ENCODE measurements at places on chromosomes 4 and X.

GRCh38 chrX:68090266-68090665, 343.0 kb downstream of the OPHN1 start:
- no peak for DNase-seq

GRCh38 chr4:39354254-39354552, 12.0 kb downstream of the RFC1 start:
- DNase-seq: no peak

DNA sequence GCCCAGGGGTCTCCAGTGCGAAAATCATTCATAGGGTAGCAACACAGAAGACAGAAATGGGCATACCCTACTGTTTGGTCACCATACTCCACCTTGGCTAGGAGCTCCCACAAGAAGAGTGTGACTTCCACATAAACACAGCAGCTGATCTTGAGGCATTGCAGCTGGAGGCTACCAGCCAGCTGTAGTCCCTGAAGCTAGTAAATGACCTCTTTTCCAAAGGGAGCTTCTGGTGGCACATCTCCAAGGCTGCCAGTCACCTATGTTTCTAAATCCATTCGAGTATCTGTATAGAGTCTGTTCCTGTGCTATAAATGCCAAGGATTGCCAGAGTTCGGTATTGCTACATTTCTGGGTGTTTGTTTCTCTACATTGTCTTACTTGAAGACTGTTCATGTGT, 21.3 kb upstream of the PNPLA4 start:
- no peak for DNase-seq

- DNase-seq: no peak
These were observed 737 bp downstream of the FGF2 start for GRCh38 chr4:122827258-122827878.

DNA sequence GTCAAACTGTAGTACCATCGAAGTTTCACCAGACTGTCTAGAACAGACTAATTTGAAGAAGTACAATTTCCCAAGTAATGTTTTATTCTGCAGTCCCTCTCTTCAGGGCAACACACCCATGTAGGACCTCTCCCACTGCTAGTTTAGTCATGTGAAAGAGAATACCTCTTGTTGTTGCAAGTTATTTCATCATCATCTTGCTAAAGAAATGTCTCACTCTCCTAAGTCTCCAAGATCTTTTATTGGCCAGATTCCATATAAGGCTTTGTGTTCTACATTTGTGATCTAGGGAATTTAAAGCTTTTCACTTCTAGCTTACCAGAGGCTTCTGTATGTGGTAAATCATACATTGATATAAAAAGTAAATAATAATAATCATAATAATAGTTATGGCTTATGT, 745.3 kb upstream of the MAGEB2 start:
- peak; percentile 33 for DNase-seq

- DNase-seq: peak; percentile 62
These were observed 114.7 kb downstream of the MXRA5 start for GRCh38 chrX:3231766-3232165.

- no peak for DNase-seq
These were observed 77.9 kb downstream of the EFHC2 start for GRCh38 chrX:44265559-44265958.

DNA sequence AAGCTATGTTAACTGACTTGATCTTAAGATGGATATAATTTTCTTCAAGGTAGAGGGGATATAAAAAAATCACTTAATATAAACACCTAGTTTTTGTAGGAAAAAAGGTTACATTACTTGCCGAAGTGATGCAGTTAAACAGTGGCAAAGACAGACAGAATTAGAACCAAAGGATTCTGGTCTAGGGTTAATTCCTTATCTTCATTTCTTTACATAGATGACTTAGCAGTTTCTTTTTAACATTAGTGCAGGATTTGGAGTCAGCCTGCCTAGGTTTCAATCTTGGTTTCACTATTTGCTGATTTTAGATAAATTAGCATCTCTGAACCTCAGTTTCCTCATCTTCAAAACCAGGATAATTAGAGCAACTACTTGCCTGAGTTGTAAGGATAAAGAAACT, 14.3 kb downstream of the ZAR1 start:
- no peak for DNase-seq

DNA sequence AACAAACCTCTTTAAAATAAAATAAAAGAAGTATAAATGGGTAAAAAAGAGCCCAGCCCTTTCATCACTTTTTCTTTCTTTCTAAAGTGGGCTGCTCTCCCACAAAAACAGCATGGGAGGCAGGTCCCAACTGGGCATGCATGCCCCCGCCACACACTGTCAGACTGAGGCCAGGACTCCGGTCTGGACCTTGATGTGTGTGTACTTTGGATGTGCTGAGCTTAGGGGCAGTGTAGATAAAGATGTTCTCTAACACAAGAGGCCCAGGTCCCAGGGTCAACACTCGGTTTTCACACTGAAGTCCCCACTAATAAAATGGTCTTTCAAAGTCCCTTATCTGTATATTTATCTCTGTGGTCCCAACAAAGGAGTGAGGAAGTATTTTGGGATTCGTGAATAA, 44.4 kb downstream of the ADGRA3 start:
- no peak for DNase-seq

- no peak for DNase-seq
These were observed 69.9 kb downstream of the LARP7 start for GRCh38 chr4:112706840-112707207.

- DNase-seq: no peak
These were observed 868 bp downstream of the PLS3 start for GRCh38 chrX:115561605-115562479.

DNA sequence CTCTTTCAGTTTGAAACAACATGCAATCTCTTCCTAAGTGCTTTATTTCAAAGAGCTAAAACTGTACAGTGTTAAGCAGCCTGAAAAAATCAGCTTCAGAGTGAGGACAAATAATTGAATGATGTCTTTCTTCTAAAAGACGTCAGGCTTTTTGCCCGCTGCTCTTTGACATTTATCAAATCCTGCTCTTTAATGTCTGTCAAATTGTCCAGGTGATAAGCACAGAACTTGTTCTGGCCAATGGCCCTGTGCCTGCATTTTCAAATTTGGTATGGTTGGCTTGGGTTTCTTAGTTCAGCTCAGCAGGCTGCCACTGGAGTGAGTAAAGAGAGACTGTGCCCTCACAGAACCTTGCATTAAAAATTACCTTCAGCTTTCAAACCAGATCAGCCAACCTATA, 712.9 kb upstream of the LCORL start:
- no peak for DNase-seq

DNA sequence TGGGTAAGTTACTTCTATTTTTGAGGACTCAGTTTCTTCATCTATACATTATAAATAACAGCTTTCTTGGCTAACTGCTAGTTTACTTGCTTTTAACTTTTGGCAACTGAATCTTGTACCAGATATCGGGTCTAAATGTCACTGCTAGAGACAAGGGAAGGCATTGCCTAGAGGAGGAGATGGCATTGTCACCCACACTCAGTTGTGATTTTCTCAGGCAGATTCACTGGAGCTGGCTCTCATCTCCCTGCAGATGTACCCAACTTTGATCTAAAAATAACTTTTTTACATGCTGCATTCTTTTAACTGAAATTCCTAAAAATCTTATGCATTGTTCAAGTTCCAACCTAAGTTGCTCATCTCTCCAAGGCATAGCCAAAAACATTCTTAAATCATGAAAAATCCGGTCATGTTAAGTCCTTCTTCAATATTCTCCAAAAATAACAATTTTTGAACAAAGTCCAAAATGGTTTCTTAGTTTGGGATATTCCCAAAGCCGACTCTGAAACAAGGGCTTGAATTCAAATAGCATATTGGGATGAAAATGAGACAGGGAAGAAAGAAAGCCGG, 469.0 kb upstream of the BOD1L1 start:
- peak; percentile 72 for DNase-seq

DNA sequence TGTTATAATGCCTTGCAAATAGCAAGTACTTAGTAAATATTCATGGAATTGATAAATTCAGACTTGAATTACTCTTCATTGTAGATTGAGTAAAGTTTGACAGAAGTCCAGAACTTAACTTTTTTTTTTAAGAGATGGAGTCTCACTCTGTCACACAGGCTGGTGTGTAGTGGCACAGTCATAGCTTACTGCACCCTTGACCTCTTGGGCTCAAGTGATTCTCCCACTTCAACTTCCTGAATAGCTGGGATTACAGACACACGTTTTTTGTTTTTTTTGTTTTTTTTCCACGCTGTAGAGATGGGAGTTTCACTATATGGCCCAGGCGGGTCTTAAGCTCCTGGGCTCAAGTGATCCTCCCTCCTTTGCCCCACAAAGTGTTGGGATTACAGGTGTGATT, 32.1 kb downstream of the UBE2K start:
- peak; percentile 34 for DNase-seq

- DNase-seq: peak; percentile 62
These were observed 164.9 kb downstream of the DHX15 start for GRCh38 chr4:24419181-24420034.

GRCh38 chrX:151981129-151981528, 6.7 kb upstream of the GABRE start:
- DNase-seq: peak; percentile 73

- peak; percentile 6 for DNase-seq
These were observed 87.0 kb upstream of the RPL34 start for GRCh38 chr4:108533245-108533844.

GRCh38 chrX:129249563-129249962, 273.7 kb downstream of the SMARCA1 start:
- DNase-seq: no peak

DNA sequence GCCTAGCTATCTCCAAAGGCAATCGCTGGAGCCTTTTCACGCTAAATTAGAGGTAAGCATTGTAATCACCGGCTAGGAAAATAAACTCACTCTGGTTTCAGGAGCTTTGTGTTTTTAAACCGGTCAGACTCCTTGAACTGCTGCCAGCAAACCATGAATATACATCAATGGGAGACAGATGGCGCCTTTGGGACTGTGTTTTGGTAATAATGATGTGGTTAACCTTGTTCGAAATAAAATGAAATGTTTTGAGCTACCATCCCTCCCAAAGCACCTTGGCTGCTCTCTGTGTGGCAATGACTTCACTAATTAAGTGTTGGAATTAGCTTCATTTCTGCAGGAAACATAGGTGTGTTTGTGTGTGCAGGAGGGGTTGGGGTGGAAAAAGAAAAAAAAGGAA, 65.3 kb downstream of the CLNK start:
- DNase-seq: peak; percentile 83

GRCh38 chr4:140710908-140711622, 45.1 kb downstream of the TBC1D9 start:
- no peak for DNase-seq

DNA sequence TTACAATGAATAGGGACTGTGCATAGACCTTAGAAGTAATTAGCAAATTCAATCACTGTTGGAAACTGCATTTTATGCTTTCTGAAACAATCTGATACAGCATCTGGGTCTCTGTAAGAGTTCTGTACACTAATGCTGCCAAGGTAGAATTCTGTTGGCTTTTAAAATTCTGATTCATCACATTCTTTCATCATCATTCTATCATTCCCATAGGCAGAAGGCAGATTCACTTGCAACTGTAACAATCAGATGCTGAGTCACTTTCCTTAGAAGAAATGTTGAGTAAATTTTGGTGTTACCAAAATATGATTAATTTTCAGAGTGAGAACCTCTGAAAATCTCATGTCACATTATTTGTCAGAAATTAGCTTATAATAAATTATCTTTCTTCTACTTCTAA, 267.2 kb downstream of the MAPK10 start:
- DNase-seq: peak; percentile 84

DNA sequence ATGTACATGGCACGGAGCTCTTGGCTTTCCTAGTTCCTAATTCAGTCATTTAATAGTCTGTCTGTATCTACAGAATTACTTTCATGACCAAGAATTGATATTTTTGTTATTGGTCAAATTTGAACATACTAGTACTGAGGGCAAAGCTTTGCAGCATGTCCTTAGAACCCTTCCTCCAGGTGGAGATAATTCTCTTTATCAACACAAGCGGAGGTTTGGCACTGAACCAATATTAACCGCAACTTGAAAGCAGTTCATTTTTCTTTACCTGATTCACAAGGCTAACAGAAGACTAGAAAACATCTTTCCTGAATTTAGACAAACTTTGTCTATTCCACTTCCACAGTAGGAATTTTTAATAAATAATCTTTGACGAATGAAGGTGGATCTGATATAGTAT, 73.8 kb downstream of the TACR3 start:
- no peak for DNase-seq

GRCh38 chrX:76971393-76972376, 475.5 kb upstream of the FGF16 start:
- DNase-seq: no peak

- DNase-seq: peak; percentile 10
These were observed 8.7 kb upstream of the SLC25A4 start for GRCh38 chr4:185134307-185134869.

- no peak for DNase-seq
These were observed 113.5 kb upstream of the GATB start for GRCh38 chr4:151874328-151874727.

- no peak for DNase-seq
These were observed 188.4 kb downstream of the SHROOM3 start for GRCh38 chr4:76623217-76624045.

DNA sequence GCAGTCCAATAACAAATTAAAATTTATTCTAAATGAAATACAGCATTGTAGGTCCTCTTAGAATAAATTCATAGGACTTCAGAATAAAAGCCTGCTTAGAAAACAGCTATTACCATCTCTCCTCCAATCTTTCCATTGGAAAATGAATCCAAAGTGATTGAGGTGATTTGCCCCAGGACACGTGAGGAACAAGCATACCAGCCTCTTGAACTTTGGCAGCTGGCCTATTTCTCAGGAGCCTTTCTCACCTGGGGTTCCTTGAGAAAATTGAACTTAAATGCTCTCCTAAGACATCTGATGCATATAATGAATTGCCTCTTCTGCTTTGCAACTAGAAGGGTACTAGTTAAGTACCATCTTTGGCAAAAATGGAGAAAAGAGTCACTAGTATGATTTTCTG, 13.5 kb downstream of the ARHGAP24 start:
- DNase-seq: no peak

DNA sequence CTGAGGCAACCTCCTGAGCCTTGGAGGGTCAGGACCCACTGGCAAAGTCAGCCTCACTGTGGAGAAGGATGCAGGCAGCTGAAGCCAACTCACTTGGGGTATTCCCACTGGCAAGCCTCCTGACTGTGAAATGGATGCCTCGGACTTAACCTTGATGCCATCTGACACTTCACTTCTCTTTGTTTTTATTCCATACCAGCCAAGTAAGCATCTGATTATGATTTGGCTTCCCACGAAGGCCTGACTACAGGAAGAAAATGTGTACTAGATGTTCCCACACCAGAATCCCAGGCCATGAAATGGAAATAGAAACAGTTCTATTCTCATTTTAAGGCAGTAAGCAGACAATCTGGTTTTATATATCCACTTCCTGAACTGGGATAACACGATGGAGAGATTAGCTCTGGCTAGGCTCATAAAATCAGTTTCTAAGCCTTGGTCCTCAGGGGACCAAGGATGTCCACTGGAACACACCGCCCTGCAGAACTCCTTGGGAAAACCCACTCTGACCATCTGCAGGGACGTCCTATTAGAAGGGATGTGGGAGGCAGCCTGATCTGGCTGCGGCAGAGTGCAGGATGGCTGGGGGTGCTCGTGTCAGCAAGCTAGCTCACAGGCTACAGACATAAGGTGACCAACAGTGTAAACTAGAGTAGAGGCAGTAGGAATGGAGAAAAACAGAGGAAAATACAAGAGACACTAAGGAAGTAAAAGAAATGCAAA, 89.3 kb downstream of the TSPAN5 start:
- no peak for DNase-seq
